ENCODE measurements at places on chromosomes 5 and 9. TPM values are rescaled to one million over a fixed set of nuclear protein-coding genes. Genes with fewer than 3 reads are reported as not detected.

Gene STKLD1
- total RNA-seq = not detected

Gene SCAI
- 3.5 TPM for total RNA-seq

Gene TRIM7
- total RNA-seq = 12.6 TPM

Gene NCBP1
- 52.9 TPM for total RNA-seq

Gene TNC
- total RNA-seq = 45.8 TPM

Gene CDH6
- not detected for total RNA-seq

Gene HTR1A
- total RNA-seq = not detected

Gene STARD4
- 41.8 TPM for total RNA-seq

Gene NR5A1
- not detected for total RNA-seq

Gene PCDHB6
- total RNA-seq = 0.13 TPM

Gene GNA14
- total RNA-seq = not detected

Gene SYNPO
- total RNA-seq = 5.3 TPM

Gene INSYN2B
- total RNA-seq = 14.0 TPM

Gene FBP2
- not detected for total RNA-seq

Gene FAM240B
- not detected for total RNA-seq
